CD4-positive, alpha-beta T cell (primary cell): ENCODE measurements at places on chromosomes 2 and 18.

GRCh38 chr2:237057893-237058300 lies 27.8 kb upstream of the COPS8 start:
- H3K4me1 ChIP-seq: peaks cover 5% of the 10 kb centered on the region
- H3K27me3 ChIP-seq: no peaks in the 10 kb centered on the region
- DNase-seq: no peak
- no peak overlapping the region for H3K27ac ChIP-seq
- no peak overlapping the region for H3K4me3 ChIP-seq
- no peaks in the 10 kb centered on the region for H3K36me3 ChIP-seq

DNA sequence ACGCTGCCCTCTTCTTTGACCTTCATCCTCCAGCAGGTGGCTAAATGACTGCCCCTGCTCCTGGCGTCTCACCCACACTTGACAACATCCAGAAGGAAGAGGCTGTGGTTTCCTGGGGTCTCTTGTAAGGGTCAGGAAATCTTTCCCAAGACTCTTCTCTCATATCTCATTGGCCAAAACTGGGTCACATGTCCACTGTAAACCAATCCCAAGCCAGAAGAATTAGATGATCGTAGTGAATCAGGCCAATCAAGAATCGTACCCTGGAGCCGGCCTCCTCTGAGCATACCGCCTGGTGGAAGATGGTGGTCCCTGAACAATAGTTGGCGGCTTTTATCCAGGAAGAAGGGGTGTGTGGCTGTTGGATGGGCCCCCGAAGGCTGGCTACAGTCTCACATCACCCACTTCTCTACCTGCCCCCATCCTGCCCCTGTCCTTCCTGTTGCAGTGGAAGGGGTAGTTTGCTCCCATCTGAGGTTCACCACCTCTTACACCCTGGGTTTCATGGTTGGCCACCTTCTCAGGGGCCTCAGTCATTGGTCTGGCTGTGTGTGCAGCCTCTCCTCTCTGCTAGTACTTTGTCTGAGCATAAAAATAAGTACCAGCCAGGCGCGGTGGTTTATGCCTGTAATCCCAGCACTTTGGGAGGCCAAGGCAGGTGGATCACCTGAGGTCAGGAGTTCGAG lies 3.8 kb downstream of the SAG start:
- H3K27ac ChIP-seq: no peak overlapping the region
- H3K4me3 ChIP-seq: no peak overlapping the region
- no peaks in the 10 kb centered on the region for H3K4me1 ChIP-seq
- no peaks in the 10 kb centered on the region for H3K27me3 ChIP-seq
- H3K36me3 ChIP-seq: no peaks in the 10 kb centered on the region
- DNase-seq: no peak

DNA sequence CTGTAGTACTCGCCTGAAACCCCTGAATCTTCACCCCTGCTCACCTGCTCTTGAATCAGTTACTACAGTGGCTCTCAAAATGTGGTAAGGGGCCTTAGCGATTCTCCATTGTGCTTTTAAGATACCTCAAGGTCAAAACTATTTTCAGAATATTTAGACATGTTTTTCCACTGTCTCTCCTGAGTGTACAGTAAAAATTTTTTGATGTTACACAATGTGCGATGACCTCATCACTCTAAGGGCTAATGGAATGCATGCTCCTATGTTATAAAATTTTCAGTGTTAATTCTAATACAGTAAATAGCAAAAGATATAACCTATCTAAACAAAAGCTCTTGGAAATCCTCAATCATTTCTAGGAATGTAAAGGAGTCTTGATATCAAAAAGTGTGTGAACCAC lies 336.9 kb upstream of the PKDCC start:
- no peak overlapping the region for H3K27ac ChIP-seq
- no peak overlapping the region for H3K4me3 ChIP-seq
- H3K4me1 ChIP-seq: no peaks in the 10 kb centered on the region
- no peaks in the 10 kb centered on the region for H3K36me3 ChIP-seq

DNA sequence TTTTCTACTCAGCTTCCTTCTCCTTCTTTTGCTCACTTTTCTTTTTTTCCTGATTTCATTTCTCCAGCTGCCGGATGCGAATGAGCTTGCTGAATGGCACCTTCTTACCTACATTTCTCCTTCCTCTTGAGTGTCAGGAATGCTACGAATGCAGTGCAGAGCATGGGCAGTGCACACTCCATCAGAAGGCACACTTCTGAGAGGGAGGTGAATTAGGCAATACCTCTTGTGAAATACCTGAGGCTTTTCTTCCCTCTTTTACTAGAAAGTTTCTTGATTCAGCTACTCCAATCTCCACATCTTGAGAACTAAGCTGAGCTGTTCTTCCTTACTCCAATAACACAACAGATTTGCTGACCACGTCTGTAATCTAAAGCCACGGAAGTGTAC lies 51.1 kb downstream of the PLEKHM3 start:
- no peak overlapping the region for H3K27ac ChIP-seq
- H3K4me1 ChIP-seq: no peaks in the 10 kb centered on the region
- H3K4me3 ChIP-seq: no peak overlapping the region
- H3K27me3 ChIP-seq: no peaks in the 10 kb centered on the region
- no peak for DNase-seq

DNA sequence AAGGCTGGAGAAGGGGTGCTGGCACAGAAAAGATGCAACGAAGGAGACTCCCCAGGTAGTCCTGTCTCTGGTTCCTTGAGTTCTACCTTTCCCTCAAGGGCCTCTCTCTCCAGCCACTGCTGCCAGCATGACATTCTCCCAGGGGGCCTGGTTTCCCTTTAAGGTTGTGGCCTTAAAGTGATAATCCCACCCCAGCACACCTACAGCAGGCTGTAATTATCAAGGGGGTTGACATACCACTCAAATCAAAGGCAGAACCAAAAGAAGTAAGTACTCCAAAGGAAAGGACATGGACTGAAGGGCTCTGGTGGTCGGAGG lies 127.4 kb upstream of the MSH6 start:
- no peaks in the 10 kb centered on the region for H3K27me3 ChIP-seq
- H3K4me3 ChIP-seq: no peak overlapping the region
- H3K4me1 ChIP-seq: no peaks in the 10 kb centered on the region
- no peak for DNase-seq
